CD4-positive, alpha-beta T cell (primary cell): ENCODE measurements at places on chromosomes 1 and 21.

GRCh38 chr1:21290546-21290944 lies 282 bp upstream of the ECE1 start:
- peak; percentile 37 for DNase-seq
- peak overlapping the region; percentile 85 for H3K4me3 ChIP-seq
- H3K4me1 ChIP-seq, result peaks cover 71% of the 10 kb centered on the region

DNA sequence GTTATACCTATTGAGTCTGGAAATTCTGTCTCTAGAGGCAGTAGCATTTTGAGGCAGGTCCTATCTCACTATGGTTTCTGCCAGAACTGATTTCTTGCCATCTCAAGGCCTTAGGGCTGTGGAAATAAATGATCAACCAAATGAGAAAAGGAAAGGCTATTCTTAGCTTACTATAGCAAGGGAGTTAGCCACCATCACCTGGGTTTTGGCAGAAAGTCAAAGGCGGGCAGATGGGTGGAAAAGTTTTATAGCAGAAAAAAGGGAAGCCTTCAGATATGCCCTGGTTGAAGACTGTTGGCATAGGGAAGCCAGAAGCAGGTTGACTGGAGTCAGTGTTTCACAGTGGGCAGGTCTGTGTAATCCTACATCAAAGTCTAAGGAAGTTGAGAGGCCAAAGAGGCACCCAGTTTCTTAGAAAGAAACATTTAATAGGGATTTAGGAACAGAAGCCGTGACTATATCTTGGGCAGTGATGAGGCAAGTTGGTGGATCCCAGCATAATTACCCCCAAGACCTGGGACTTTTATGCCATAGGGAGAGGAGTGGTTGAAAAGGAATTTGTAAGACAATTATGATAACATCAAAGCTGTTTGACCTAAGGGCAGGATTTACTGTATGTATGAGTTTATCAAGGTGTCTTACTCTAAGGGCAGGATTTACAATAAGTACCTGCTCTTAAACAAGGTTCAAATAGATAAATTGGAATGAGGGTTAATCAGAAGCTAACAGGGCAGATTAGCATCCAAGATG lies 29.7 kb downstream of the CTH start:
- H3K27ac ChIP-seq, result no peak overlapping the region
- H3K4me3 ChIP-seq, result no peak overlapping the region
- DNase-seq, result no peak
- no peaks in the 10 kb centered on the region for H3K27me3 ChIP-seq
- H3K36me3 ChIP-seq, result no peaks in the 10 kb centered on the region

GRCh38 chr1:39575191-39576015 lies 1.2 kb downstream of the PABPC4 start:
- H3K27me3 ChIP-seq, result no peaks in the 10 kb centered on the region
- DNase-seq, result peak; percentile 46
- peak overlapping the region; percentile 86 for H3K4me3 ChIP-seq
- H3K27ac ChIP-seq, result peak overlapping the region; percentile 60

- H3K36me3 ChIP-seq, result no peaks in the 10 kb centered on the region
- no peaks in the 10 kb centered on the region for H3K4me1 ChIP-seq
- H3K27ac ChIP-seq, result no peak overlapping the region
- H3K27me3 ChIP-seq, result peaks cover 21% of the 10 kb centered on the region
- H3K4me3 ChIP-seq, result no peak overlapping the region
These were observed 21.2 kb downstream of the PRRX1 start for GRCh38 chr1:170685166-170685565.

DNA sequence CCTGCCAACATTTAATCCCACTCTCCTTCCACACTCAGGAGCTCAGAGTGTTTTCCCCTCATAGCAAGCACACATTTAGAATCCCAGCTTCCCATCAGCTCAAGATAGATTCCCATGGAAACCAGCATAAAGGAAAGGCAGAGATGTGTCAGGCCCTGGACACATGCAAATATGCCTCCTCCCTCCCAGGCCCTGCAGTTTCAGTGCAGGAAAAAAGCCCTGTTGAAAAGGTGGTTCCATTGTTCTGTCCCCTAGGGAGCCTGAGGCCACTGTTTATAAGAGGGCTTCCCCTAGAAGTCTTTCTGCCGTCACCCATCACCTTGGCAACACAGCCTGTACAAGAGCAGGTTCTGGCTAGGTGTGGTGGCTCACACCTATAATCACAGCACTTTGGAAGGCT lies 3.6 kb downstream of the CACNA1S start:
- H3K36me3 ChIP-seq, result no peaks in the 10 kb centered on the region
- no peaks in the 10 kb centered on the region for H3K27me3 ChIP-seq
- no peak overlapping the region for H3K4me3 ChIP-seq
